ENCODE measurements at places on chromosomes 4 and X. TPM values are rescaled to one million over a fixed set of nuclear protein-coding genes. Genes with fewer than 3 reads are reported as not detected.

Gene CXCL10
- 0.35 TPM for total RNA-seq

Gene TSPAN7
- total RNA-seq = not detected

Gene DOCK11
- 4.9 TPM for total RNA-seq

Gene DCX
- total RNA-seq = under 0.01 TPM

Gene PABPC1L2A
- total RNA-seq = not detected

Gene C4orf50
- not detected for total RNA-seq

Measured in renal cortical epithelial cell (primary cell).